ENCODE measurements at places on chromosomes 11 and 22.

- DNase-seq, result no peak
Observed at GRCh38 chr11:126841999-126842398, 158.6 kb downstream of the KIRREL3 start.

DNA sequence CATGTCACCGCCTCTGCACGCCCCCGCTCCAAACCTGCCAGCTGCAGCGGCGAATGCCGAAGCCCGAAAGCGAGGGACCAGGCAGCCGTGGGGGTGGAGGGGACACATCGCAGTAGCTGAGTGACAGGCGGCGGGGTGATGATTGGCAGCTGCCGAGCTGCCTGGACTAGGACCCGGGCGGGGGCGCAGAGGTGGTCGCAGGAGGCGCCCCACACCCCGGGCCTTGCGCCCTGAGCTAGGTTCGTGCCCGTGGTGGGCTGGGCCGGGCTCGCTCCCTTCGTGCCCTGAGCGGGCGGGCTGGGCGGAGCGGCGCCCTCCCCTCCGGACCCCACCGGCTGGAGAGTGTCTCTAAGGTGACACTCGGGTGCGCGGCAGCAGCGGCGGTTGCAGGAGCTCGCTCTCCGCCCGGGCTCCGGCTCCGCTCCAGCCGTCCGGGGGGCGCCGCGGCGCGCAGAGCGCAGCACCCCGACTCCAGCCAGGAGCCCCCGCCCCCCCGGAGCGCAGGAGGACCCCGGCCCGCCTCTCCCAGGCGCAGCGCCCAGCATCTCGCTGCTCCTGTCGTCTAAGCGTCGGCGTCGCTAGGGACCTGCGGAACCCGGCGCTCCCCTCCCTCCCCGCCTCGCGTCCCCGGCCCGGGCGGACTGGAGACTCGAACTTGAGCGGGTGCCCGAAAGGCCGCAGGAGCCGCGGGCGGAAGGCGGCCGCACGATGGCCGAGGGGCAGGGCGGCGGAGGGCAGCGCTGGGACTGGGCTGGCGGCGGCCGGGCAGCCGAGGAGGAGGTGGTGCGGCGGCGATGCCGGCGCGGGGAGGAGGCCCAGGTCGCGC is 14.5 kb upstream of the DGKZ start:
- no peak for DNase-seq

DNA sequence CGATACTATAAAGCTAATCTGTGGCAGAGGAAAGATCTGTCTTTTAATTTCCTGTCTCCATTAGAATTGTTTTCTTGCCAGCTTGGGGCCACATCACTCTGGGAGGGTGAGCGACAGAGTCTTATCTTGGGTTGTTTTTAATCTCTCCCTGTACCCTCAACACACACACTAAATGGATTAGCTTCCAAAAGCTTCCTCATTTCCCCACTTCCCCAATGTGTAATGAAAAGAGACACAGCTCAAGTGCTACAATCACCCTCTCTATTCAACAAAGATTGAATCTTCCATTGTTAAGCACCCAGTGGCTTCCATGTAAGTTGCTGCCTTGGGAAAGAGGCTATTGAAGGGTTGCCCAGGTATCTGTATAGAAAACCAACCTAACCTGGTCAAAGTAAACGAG is 6.1 kb upstream of the ASCL3 start:
- no peak for DNase-seq

- no peak for DNase-seq
Observed at GRCh38 chr11:131483453-131483852, 113.0 kb downstream of the NTM start.

DNA sequence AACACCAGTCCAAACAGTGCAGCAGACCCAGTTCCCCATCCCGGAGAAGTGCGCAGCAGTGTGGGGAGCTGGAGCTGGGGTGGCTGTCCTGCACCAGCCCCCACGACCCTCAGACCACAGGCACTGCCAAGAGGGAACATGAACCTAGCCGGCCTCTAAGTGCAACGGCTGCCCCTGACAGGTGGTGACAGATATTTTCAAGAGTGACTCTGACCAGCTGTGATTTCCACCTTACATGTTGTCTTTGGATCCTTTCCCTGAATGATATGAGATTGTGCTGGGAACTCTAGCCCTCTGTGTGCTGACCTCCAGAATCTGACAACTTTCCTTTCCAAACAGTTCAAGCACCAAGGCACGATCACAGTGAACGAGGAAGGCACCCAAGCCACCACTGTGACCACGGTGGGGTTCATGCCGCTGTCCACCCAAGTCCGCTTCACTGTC is 12.6 kb downstream of the SERPIND1 start:
- DNase-seq, result no peak

DNA sequence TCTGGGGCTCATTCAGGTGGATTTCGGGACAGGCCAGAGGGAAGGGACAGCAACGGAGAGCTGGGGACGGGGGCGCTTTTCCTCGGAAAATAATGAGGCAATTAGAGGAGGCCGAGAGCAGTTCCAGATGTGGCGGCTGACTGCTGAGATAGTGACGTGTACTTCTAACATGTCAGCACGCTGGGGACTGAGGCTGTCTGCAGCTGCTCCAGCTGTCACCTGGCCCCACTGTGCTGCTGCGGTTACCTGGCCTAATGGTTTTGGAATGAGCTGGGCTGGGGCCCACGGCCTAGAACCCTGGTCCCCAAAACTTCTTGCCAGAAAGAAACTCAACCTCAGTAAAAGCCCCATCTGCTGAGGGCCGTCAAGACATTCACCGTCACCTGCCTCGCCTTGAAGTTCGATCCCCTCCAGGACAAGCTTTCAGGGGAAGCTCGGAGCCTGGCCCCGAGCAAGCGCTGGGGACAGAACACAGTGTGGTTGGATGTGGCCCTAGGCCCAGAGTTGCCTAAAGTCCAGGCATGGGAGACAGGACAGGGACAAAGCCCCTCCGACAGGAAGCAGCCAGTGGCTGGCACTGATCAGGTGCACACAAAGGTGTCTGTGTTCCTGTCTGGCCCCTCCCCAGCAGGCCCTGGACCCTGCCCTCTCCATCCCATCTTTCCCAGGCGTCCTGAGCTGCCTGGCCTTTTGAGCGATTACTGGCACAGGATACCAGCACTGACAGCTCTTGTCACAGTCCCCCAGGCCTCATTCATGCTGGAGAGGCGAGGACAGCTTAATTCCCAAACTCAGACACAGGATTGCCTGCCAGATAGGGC is 22.1 kb downstream of the RPUSD4 start:
- no peak for DNase-seq
